ENCODE measurements at places on chromosomes 12 and 14.

DNA sequence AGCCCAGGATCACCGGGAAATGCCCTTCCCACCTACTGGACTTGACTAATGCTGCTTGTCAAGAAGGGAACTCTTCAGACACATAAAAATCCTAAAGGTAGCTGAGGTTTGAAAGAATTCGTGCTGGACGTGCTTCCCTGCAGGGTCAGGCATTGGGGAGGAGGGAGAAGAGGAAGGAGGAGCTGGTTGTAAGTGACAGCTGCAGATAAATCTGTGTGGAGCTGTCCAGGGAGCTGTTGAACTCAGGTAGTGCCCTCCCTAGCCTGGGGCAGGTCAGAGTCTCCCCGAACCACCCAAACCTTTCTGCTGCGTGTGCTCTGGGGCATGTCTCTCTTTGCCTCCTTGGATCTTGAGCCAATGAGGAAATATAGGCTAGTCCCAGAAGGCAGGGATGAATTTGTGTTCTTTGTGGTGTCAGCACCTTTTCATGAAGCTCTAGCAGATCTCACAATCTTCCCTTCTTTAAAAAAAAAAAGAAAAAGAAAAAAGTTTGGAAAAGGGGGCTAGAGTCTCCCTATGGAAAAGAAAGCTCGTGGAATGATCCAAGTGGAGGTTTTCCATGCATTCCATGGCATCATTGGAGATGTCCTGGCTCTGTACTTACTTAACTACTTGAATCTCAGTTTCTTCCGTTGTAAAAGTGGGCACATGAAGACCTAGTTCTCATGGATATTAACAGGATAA, 23.6 kb upstream of the FOS start:
- DNase-seq = peak; percentile 91

DNA sequence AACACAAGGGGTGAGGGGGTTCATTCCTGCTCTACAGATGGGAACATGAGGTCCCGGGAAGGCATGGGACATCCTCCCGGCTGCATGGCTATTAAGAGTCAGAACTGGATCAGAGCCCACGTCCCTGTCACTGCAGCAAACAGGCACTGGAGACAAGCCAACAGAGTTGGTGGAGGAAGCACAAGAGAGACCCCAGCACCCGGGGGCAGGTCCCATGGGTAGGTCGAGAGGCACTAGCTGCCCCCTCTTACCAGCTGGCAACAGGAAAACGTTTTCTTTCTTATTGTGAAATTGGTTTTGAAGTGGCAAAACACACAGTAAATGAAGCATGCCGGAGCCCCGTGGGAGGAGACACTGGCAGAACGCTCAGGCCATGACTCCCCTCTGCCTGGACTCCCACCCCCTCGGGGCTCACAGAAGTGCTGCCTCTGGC, 43.6 kb downstream of the SYNE3 start:
- DNase-seq = no peak

- no peak for DNase-seq
Observed at GRCh38 chr14:51207621-51208020, 32.4 kb upstream of the TMX1 start.

DNA sequence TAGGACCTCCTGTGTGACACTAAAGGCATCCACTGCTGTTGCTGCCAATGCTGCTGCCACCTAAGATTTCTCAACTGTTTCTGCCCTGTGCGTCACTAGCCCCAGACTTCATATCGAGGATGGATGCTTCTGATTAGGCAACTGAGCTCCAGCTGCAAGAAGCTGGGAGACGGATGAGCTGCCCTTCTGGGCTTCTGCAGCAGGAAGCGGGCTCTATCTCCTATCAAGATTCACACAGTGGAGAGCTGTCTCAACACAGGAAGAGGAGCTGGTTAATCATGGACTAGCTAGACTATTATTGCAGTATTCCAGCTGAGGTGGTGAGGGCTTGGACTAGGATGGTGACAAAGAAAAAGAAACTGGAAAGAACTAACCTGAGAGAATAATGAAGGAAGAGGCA, 59.2 kb upstream of the PELI2 start:
- no peak for DNase-seq
